ENCODE measurements at places on chromosomes 6 and 20.

DNA sequence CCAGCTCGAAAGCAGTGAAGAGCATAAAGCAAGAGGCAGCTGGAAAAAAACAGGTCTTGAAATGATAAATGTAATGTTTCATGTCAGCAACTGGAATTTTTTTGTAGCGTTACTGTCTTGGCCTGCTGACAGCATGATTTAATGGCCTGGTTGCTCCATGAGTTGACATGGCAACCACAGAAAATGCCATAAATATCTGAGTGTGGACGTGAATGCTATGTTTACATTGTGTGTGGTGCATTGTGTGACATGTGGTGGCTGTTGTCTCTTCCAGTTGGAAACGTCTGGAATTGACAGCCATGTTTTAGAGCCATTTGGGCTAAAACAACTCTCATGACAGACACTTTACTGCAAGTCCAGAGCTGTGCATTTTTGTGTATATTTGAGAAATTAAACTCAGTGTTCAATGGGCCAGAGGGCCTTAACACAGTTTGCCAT is 170.0 kb downstream of the FOXA2 start:
- no peak for DNase-seq

- DNase-seq = no peak
Measured at GRCh38 chr6:113383701-113384100, 473.4 kb upstream of the MARCKS start.

DNA sequence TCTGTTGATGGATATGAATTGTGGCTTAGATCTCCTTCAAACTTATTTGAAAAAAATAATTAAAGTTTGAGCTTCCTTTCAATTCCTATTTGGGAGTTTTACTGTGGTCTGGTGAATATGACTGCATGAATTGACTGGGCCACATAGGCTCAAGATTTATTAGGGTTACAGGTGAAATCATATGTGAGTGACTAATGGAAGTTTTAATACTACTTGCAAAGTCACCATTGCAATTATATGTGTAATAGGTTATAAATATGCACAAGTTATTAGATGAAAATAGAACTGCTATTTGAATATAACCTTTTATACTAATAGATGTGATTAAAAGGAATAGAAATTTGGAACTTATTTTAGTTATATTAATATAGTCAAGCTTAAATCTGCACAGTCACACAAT is 712.1 kb upstream of the MMS22L start:
- no peak for DNase-seq

- DNase-seq = no peak
Measured at GRCh38 chr6:144955392-144955791, 670.3 kb downstream of the UTRN start.

DNA sequence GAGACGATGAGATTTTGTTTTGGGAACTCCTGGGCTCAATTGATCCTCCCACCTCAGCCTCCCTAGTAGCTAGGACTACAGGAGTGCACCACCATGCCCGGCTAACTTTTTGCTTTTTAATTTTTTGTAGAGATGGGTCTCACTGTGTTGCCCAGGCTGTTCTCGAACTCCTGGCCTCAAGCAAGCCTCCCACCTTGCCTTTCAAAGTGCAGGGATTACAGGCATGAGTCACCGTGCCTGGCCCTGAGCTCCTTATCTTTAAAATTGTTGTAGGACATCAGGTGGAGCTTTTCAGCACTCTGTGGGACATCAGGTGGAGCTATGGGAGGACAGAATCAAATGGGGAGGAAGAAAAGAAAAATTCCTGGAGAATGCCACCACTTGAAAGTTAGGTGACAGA is 12.7 kb downstream of the ACTR5 start:
- DNase-seq = no peak

- no peak for DNase-seq
Measured at GRCh38 chr6:67141005-67141404, 1434.0 kb upstream of the EYS start.

GRCh38 chr6:157223511-157223910 is 99.8 kb downstream of the TMEM242 start:
- DNase-seq = no peak

- DNase-seq = no peak
Measured at GRCh38 chr6:90459225-90459758, 127.6 kb downstream of the MAP3K7 start.

DNA sequence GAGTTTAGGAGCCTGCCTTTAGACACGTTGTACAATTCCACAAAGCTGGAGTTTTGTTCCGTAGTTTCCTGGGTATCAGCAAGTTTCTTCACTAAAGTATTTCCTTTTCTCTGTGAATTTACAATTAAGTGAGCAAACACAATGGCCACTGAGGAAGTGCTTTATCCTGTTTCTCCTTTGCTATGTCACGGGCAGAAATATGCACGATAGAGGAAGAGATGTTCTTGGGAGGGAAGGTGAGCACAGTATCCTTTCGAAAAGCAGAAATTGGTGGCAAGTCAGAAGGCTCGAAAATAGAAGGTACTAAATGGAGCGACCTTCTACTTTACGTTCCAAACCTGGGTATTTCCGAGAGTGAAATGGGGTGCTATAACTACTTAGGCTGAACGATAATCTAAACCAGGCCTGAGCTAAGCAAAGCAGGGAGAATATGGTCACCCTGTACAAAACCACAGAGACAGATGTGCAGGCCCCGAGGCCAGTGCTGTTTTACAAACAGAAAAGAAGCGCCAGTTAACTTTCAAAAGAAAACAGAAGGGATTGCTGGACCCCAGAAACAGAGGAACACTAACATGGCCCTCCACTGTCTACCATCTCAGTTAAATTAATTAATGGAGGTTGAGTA is 259.6 kb downstream of the TBC1D7 start:
- DNase-seq = no peak

- DNase-seq = no peak
Measured at GRCh38 chr6:49739423-49739822, 4.8 kb downstream of the CRISP3 start.

GRCh38 chr6:17714177-17714576 is 7.5 kb upstream of the NUP153 start:
- no peak for DNase-seq

DNA sequence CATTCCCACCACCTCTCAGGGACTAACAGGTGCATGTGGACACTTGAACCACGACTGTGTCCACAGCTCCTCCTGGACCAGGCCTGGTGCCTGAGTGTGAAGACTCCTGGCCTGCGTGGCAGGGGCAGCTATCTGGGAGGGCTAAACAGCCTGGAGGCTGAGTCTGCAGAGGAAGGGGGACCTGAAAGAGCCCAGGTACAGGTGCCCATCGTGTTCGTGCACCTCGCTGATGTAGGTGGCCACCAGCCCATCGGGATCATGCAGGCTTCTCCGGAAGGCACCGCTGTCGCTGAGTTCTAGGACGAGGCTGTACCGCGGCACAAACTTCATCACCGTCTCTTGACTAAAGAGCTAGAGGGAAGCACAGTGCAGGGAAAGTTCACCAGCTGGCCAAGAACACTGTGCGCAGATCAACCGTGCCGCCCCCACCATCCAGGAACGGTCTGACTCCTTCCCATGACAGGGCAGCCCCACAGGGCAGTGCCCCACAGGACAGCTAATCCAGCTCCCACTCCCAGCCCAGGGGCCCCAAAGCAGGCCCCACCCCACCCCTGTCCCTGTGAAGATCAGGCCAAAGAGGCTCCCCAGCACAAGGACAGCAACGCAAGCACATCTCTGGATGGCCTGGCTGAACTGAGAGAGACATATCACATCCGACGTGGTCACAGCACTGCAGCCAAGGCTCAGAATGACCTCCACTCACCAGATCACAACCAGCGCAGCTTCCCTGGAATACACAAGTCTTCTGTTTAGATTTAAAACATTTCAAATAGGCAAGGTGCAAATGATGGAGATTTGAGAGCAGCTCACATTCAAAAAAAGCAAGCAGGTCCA is 14.8 kb downstream of the CST7 start:
- no peak for DNase-seq

- DNase-seq = no peak
Measured at GRCh38 chr6:53103993-53104675, 38.9 kb downstream of the FBXO9 start.

DNA sequence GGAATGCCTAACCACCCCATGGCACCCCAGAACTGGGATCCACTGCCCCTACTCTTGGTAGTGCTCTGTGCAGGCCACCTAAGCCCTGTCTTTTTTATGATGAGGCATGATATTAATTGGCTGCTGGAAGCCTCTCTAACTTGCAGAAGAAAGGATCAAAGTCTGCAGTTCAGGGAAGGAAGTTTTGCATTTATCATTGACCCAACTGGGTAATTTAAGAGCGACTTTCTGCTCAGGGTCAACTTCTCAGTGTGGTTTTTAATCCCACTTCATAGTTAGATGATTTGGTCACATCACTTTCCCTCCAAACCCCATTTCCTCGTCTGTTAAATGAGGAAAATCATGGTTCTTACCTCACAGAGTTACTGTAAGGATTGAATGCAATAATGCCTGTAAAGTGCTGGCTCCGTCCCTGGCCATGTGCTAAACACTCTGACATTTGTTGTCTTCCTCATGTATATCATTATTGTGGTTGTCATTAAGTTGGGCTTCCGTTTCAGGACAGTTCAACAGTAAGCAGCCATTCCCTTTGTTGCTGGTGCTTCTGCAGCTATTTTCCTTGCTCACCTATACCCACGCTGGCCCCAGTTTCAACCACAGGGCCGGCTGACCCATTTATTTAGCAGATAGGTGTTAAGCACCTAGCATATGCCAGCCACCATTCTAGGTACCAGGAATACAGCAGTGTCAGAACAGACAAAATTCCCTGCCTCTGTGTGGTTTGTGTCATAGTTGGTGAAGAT is 14.2 kb downstream of the E2F3 start:
- DNase-seq = no peak

DNA sequence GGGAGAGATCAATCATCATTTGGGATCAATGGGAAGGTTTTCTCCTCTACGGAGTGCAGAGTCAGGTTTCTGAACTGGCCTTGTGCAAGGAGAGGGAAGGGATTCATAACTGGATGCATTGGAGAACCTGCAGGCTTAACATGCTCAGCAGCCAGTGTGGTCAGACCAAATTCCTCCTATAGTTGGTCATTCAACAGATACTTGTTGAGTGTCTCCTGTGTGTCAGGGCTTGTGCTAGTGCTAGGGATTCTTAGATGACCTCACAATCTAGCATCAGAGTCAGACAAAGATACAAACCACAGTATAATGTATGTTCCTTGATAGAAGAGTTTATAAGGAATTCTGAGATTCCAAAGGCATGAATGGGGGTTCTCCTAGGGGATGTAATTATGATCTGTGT is 23.9 kb downstream of the RALY start:
- DNase-seq = no peak

- DNase-seq = no peak
Measured at GRCh38 chr6:21808045-21808470, 214.5 kb downstream of the SOX4 start.

- DNase-seq = no peak
Measured at GRCh38 chr20:42179768-42180167, 561.6 kb upstream of the CHD6 start.

DNA sequence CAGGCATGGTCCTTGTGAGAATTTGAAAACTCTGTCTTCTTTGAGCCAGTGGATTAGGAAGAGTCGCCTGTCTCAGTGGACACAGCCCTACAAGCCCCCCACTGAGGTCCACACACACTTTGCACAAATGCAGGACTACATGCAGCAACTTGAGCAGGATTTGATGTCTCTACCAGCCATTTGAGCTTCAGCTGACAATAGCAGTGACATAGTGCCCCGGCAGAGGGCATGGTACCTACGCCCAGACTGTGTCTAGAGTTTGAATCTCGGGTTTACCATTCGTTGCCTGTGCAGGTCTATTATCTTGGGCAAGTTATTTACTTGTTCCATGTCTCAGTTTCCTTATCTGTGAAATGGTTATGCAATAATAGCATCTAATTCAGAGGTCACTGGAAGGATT is 580.1 kb downstream of the TFAP2B start:
- no peak for DNase-seq

- no peak for DNase-seq
Measured at GRCh38 chr6:152836523-152836922, 85.9 kb downstream of the VIP start.

GRCh38 chr6:116292553-116292952 is 12.8 kb upstream of the TSPYL1 start:
- DNase-seq = no peak

DNA sequence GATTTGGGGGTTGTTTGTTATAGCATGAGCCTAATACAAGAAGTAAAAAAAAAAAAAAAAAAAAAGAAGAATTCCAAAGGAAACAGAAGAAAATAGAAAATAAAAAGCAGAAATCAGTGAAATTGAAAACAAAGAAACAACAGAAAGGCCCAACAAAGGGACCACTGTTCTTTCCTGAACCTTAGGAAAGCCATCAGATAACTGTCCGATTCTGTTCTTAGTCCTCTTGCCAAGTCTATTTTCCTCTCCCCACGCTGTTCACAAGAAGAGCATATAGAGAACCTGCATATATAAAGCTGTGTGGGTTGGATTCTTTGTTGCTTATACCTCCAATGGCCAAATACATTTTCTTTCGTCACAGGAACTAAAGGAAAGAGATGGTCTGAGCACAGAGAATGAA is 38.0 kb upstream of the IPCEF1 start:
- no peak for DNase-seq

- no peak for DNase-seq
Measured at GRCh38 chr20:37128803-37129202, 33.0 kb upstream of the RBL1 start.

GRCh38 chr6:73109659-73110058 is 115.6 kb downstream of the KHDC1L start:
- DNase-seq = no peak

Measured in renal cortex interstitium (tissue), 15 donors.